Endothelial cell (in vitro differentiated cells): ENCODE measurements at places on chromosomes 7 and 10.

DNA sequence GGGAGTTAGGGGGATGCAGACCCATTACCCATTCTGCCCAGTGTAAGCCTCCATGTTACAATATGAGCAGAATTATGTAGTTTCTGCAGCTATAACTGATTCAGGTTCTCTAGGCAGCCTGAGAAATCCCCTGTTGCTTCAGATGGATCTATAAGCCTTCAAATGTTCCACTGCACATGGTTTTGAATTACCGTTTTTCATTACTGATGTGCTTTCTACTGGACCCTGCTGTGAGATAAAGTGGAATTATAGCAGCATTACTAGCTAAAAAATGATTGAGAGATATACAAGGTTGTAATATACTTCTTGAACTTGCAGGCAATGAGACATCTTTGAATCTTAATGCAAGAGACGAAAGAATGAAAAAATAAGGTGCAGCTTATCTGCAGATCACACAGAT, 38.4 kb upstream of the ANAPC16 start:
- DNase-seq: no peak

DNA sequence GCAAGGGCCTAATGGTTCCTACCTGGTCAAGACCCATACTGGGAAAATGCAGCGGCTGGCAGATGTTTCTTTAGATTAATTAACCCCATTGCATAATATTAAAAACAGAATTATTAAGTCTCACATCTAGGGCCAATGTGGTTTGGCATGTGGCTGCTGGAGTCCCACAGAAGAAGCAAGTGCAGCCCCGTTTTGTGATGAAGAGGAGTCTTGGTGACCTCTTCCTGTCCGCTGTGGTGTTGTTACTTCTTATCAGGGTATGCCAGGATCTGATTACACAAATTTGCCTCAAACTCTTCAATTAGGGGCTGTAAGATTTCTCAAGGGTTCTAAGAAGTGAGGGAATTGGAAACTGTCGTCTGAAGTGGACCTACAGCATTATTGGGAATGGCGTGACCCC, 240.3 kb downstream of the SEC23IP start:
- DNase-seq: no peak

GRCh38 chr7:72057796-72058195, 354.3 kb downstream of the CALN1 start:
- no peak for DNase-seq

DNA sequence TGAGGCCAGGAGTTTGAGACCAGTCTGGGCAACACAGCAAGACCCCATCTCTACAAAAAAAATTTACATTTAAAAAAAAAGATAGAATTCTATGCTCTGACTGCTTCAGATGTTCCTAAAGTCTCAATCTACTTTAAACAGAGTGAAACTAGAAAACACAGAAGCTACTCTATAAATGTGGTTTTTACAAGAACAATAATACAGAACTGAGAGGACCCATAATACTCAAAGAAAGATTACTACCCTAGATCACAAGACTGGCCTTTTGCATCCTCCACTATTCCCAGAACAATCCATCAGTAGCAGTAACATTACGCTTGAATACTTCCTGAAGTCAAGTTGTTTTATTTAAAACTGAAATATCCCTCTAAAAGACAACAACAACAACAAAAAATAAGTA, 119.4 kb downstream of the ZFAND4 start:
- no peak for DNase-seq

- no peak for DNase-seq
These were observed 288.0 kb upstream of the AKR1E2 start for GRCh38 chr10:4538016-4538415.

DNA sequence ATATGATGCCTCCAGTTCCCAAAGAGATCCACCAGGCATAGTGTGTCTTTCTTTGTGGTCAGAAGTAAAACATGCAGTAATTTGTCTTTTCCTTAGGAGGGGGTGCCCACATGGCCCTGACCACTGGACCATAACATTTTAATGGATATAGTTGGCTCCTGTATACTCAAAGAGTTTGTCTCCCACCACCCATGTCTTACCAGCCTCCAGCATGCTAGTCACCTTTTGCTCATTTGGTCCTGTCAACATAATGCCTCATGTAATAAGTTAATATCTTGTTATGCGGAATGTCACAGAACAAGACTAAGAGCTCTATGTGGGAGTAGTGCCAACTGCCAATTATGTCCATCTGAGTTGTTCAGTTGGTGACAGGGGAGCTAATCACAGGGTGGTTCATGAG, 83.4 kb upstream of the IFRD1 start:
- DNase-seq: no peak

DNA sequence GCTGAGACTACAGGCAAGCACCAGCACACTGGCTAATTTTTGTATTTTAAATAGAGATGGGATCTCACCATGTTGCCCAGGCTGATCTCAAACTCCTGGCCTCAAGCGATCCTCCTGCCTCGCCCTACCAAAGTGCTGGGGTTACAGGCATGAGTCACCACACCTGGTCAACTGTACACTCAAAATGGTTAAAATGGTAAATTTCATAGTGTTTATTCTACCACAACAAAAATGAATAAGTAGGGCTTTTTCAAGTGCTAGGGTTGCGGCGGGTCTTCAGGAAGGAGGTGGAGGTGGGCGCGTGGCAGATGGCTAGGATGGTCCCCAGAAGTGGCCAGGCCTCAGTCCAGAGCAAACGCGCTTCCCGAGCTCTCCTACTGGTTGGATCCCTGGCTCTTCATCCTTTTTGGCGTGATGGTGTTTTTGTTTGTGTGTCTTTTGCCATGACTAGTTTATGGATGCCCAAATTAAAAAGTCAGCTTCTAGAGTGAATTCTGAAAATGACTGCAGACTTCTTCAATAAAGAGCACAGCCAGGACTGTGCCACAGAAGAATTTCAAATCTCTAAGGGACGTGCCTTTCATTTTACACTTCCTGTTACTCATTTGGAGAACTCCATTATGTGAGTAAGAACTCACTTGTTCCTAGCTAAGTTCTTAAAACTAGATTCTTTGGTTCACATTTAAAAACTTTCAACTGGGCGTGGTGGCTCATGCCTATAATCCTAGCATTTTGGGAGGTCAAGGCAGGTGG, 73.9 kb downstream of the TMEM130 start:
- no peak for DNase-seq

- DNase-seq: no peak
These were observed 135.2 kb upstream of the UNC5B start for GRCh38 chr10:71077143-71077581.
